ENCODE measurements at places on chromosomes 4 and X.

DNA sequence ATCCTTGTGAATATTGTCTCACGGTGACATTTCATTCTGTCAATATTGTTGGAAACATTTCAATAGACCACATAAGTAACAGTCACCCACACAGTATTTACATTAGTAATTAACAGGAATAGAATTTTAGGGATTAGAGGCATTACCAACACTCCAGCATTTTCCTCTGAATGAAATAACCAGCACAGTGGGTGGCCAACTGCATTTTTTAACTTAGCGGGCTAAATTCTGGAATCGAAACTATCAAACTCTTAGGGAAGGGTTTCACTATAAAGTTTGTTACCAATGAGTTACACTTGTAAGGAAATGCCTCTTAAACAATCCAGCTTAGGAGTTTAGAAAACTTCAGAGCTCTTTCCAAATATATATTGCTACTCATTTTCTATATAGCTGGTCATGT lies 403.0 kb downstream of the ADGRL3 start:
- no peak overlapping the region for H3K4me3 ChIP-seq
- DNase-seq = no peak
- H3K27ac ChIP-seq = no peak overlapping the region
- H3K4me1 ChIP-seq = no peaks in the 10 kb centered on the region
- H3K27me3 ChIP-seq = no peaks in the 10 kb centered on the region

- H3K27me3 ChIP-seq = no peaks in the 10 kb centered on the region
- DNase-seq = no peak
- no peak overlapping the region for H3K4me3 ChIP-seq
These were observed 83.1 kb downstream of the GRIA3 start for GRCh38 chrX:123267220-123267619.

DNA sequence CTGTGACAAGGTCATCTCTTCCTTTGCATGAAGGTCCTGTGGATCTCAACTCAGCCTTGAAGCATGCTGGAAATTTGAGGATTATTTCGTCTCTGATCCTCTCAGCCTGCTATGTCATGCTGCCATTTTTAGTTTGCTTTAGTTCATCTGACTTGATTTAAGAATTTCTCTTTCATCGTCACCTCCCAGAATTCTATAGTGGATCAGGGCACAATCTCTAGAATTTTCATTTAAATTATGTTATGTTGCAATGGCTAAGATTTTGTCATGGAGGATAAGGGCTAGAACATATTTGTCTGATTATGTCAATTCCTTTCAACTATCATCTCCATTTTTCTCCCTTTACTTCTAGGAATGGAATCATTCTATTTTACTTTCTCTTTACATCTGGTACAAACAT lies 98.8 kb downstream of the PCDH10 start:
- H3K27ac ChIP-seq = no peak overlapping the region
- no peaks in the 10 kb centered on the region for H3K36me3 ChIP-seq
- no peak for DNase-seq
- H3K27me3 ChIP-seq = no peaks in the 10 kb centered on the region
- no peak overlapping the region for H3K4me3 ChIP-seq
- H3K4me1 ChIP-seq = no peaks in the 10 kb centered on the region

DNA sequence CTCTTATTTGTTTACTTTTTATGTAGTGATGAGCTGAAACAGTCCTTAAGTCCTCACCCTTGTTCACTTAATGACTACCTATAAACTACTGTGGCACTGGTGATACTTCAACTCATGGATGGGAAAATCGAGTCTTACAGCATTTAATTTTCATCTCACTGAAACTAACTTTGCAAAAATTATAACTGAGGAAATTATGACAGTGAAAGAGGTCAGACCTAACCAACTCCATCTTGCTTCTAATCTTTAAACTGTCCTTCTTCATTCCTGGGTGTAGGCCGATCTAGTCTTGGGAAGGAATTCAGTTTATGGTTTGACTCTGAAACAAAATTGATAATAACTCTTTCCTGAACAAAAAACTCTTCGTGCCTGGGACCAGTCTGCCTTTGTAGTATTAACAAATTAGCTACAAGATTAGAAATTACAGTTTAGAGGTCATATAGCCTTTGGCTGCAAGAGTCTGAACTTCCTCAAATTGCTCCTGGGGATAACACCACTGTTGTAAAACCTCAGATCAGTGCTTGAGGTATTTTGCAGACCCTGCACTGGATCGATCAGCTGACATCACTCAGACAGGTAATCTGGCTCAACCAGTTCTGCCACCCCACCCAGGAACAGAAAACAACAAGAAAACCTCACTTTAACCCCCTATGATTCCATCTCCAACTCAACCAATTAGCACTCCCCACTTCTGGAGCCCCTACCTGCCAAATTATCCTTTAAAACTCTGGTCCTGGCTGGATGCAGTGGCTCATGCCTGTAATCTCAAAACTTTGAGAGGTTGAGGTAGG lies 995.7 kb upstream of the PRKX start:
- H3K4me3 ChIP-seq = no peak overlapping the region
- no peak overlapping the region for H3K27ac ChIP-seq
- peaks cover 2% of the 10 kb centered on the region for H3K4me1 ChIP-seq
- no peaks in the 10 kb centered on the region for H3K36me3 ChIP-seq
- no peaks in the 10 kb centered on the region for H3K27me3 ChIP-seq
- no peak for DNase-seq

DNA sequence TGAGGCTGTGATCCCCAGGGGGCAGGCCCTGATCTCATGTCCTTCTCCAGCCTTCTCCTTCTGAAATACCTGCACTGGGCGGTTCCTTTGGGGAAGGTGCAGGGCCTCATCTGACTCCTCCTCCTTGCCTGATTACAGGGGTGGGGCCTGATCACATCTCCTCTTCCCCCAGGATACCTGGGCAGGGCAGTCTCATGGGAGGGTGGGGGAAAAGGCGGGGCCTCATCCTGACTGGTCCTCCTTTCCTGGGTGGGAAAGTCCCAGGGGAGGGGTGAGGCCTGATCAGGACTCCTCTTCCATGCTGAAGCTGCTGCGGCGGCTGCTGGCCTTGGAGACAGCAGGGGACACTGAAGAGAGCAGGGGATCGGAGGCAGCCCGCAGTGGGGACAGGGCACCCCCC lies 13.3 kb downstream of the TFE3 start:
- no peak for DNase-seq
- H3K4me3 ChIP-seq = no peak overlapping the region
- H3K27ac ChIP-seq = no peak overlapping the region
- H3K4me1 ChIP-seq = peaks cover 9% of the 10 kb centered on the region
- peaks cover 46% of the 10 kb centered on the region for H3K36me3 ChIP-seq
